ENCODE measurements at places on chromosomes 7 and 10.

GRCh38 chr7:146096994-146097393 is 19.6 kb upstream of the CNTNAP2 start:
- DNase-seq, result peak; percentile 20

DNA sequence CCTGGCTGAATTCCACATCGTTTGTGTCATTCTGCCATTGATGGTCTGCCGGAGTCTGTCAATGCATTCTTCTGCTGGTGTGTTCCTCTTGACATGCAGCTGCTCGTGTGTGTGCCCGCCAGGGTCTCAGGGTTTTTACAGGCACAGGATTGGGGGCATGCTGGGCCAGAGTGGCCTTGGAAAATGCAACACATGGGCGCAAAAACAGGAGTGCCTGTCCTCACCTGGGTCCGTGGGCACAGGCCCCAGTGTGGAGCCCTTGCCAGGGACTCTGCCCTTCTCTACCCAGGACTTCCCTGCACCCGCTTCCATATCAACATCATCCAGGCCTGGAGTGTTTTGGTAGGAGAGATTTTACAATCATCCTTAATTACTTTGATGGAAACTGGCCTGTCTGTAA is 340.7 kb downstream of the KIF20B start:
- DNase-seq, result no peak

- DNase-seq, result no peak
These were observed 1.6 kb downstream of the ZRANB1 start for GRCh38 chr10:124943301-124944092.

- DNase-seq, result no peak
These were observed 23.1 kb downstream of the SPAM1 start for GRCh38 chr7:123948136-123948535.

- DNase-seq, result no peak
These were observed 15.6 kb downstream of the SEM1 start for GRCh38 chr7:96694082-96694481.

GRCh38 chr10:102009801-102010425 is 46.1 kb downstream of the ARMH3 start:
- peak; percentile 80 for DNase-seq

DNA sequence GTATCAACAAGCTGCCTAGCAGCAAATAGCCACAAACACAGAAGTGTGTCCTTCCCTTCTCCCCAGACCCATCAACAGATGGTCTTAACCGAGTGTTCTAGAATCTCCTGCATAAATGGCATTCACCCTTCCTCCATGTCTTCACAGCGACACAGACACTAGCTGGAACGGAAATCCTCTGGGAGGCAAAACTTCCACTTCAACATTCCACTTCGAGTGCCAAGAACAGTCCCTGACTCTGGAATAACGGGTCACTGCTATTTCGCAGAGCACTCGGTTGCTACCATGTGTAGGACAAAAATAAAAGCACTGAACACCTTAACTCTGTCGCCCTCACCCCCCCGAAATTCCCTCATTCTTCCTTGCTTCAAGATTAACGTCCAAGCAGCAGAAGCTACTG is 65.1 kb downstream of the SFMBT2 start:
- no peak for DNase-seq

DNA sequence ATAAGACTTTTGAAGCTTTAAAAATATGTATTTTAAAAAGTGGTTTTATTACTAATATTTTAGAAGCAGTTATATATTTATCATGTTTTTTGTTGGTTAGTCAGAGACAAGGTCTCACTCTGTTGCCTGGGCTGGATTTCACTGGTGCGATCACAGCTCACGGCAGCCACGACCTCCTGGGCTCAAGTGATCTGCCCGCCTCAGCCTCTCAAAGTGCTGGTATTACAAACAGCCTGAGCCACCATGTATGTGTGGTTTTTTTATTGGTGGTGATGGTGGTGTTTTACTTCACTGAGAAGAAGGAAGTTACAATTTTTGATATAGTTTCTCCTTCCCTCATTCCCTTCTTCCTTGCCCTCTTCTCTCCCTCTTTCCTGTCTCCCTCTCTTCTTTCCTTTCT is 13.4 kb downstream of the NHLRC2 start:
- no peak for DNase-seq

- DNase-seq, result no peak
These were observed 53.3 kb downstream of the SH3PXD2A start for GRCh38 chr10:103802081-103802480.

- no peak for DNase-seq
These were observed 436.8 kb upstream of the C7orf33 start for GRCh38 chr7:148153616-148154284.

- no peak for DNase-seq
These were observed 157.2 kb downstream of the CHRM2 start for GRCh38 chr7:137025469-137026175.

GRCh38 chr7:153297141-153297540 is 537.6 kb downstream of the ACTR3B start:
- DNase-seq, result no peak

- no peak for DNase-seq
These were observed 363.1 kb downstream of the RPS24 start for GRCh38 chr10:78396754-78397153.

DNA sequence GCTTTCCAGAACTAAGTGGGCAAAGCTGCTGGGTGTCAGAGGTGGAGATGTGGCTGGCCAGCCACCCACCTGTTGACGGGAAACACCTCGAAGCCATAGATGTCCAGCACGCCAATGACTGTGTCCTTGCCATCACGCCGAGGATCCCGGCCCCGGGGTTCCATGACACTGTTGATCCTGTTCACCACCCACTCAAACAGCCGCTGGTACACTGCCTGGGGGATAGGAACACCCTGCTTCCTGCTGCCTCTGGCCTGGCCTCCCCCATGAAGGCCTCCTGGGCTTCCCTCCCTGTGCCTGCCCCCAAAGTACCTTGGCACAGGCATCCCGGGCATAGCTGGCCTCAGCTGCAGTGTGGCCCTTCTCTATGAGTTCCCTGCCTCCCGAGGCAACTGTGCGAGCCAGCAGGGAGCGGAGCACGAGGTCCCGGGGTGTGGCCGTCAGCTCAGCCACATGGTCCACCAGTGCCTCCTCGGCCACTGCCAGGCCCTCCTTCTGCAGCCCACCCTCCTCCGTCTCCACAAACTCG is 8.2 kb downstream of the MYO1G start:
- no peak for DNase-seq

DNA sequence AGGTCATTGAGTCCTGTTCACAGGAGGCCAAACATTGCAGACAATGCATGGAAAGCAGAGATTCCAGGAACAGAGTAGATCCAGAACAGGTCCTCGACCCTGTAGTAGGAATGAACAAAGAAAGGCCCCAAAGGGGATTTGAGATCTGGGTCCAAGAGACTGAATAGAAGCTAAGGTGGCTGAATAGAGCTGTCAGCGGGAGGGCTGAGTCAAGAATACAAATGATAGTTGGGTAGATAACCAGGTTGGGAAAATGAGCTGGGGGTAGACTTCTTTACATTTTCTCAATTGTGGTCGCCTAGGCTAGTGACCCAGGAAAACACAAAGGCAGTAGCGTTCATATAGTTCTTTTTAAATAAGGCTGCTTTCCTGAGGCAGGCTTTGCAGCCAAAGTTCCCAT is 103.4 kb upstream of the ELMO1 start:
- DNase-seq, result no peak

DNA sequence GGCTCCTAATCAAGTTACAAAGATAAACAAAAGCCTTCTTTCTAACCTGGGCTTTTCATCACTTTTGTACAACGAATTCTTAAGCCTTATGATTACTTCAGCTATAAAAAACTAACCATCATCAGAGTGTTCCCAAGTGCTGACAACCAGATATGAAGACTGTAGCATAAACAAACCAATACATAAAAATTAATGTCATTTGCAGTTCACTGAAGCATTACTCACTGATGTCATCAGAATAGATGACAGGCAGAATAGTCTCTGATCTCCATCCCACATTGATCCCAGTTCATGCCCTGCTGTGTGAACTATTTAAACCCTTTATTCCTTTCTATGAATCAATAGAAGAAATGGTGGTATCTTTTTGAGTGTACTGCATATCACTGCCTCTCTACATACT is 84.4 kb downstream of the DNAJC1 start:
- DNase-seq, result no peak

GRCh38 chr10:63703113-63703670 is 182.0 kb downstream of the REEP3 start:
- no peak for DNase-seq

GRCh38 chr7:17846935-17847334 is 93.4 kb downstream of the SNX13 start:
- DNase-seq, result no peak

DNA sequence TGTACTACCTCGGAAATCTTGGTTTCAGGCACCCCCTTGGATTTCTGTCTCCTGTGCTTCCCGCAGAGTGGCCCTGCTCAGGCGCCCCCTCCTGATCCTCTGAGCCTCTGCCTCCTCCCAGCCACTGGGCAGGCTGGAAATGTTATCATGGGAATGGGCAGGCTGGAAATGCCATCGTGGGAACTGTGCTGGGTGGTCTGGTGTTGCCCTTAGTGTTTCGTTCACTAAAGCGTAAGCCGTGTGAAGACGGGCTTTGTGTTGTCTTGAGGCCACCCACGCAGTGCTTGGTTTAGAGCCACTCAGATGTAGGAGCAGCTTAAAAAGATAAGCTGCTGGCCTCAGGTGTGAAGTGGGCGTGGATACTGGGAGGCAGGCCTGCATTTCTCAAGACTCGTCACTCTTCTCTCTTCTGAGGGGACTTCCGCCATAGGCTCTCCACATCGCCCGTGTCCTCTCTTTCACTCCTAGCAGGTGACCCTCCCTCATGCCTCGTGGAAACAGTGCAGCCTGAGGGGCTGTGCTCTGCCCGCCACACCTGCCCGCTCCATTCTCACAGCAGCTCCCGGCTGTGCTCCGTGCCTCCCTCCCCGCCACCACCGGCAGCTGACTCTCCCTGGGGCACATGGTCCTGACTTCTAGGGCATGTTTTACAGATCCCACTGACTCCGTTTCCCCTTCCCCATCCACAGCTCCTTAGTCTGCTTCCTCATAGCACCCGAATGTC is 28.5 kb downstream of the PPP2R2D start:
- DNase-seq, result no peak

DNA sequence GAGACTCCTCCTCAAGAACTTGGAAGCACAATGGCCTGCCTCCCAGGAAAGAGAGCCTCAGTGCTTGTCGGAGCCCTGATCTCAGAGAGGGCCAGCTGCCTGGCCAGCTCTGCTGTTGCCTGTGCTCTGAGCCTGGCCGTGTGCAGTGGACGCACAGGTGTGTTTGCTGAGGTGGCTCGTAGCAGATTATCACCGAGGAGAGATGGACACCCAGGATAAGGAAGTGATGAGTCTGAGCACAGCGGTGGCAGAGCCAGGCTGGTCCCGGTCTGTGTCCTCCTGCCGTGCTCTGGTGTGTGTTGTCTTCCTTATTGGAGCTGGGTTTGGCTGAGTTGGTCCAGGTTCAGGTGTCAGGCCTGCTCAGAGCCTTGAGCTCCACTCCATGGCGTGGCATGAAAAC is 208.5 kb downstream of the EBF3 start:
- DNase-seq, result no peak

- DNase-seq, result no peak
These were observed 32.1 kb upstream of the PTPN12 start for GRCh38 chr7:77504951-77505350.

DNA sequence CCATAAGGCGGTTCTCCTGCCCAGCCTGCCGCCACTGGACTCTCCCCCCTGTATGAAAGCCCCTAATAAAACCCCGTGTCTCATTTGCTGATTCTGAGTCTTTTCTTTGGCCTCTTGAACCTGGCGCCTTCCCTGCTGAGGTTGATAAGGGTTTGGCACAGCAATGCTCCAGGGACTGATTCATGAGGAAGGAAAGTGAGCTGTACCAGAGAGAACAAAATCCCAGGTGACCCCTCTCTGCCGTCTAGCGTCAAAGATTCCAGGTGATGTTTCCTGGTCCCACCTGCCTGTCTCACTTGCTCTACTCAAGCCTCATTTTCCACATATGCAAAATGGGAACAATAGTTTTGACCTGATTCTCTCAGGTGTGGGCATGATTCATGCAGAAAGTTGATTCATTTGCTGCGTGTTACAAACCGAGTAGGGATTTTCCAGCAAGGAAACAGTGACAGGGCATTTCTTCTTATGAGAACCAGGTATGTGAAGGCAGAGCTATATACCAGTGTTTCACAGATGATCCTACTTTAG is 730.6 kb upstream of the IGFBP3 start:
- no peak for DNase-seq

DNA sequence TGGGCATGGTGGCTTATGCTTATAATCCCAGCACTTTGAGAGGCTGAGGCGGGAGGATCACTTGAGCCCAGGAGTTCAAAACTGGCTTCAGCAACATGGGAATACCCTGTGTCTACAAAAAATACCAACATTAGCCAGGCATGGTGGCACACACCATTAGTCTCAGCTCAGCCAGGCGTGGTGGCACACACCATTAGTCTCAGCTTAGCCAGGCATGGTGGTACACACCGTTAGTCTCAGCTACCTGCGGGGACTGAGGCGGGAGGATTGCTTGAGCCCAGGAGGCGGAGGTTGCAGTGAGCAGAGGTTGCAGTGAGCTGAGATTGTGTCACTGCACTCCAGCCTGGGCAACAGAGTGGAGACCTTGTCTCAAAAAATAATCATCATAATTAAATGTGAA is 9.0 kb downstream of the LRRC27 start:
- DNase-seq, result no peak

DNA sequence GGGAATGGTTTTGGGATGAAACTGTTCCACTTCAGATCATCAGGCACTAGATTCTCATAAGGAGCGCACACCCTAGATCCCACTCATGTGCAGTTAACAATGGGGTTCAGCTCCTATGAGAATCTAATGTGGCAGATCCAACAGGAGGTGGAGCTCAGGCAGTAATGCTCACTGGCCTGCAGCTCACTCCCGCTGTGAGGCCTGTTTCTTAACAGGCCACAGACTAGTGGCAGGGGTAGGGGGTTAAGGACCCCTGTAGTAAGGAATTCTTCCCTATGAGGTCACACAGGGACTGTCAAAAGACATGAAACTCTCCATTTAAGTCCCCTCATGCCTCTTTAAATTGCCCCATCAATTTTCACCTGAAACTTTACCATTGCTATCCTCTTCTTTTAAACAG is 8.0 kb downstream of the HGF start:
- no peak for DNase-seq

DNA sequence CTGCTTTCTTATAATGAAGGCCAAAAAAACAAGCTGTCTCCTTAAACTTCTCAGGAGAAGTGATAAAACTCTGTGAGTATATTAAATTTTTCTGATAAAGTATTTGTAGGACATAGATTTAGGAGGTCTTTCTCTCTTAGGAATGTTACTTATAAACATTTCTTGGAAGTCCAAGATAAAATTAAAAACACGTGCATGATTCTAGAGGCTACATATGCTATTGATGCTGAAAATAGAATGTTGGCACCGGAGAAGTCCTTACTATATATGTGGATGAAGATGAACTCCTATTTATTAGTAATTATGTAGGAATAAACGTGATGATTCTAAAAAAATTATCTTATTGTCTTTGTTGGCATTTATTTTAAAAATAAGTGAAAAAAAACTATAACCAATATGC is 241.3 kb upstream of the LRRTM3 start:
- DNase-seq, result no peak
